ENCODE measurements at places on chromosomes 12 and 14.

DNA sequence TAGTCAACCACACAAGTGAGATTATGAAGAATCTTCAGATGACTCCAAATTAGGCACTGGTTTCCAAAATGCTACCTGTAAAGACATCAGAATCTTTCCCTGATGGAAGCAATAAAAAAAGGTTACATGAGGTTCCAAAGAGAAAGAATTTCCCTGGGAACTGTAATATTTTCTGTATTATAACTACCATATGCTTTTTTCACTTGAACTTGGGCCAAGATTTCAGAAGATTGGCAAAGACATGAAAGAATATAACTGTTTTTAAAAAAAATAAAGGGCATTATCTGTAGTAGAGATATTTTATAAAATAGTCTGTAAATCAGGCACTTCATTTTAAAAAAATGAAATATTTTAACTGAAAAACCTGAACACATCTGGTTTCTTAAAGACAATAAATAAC lies 12.9 kb downstream of the HECTD1 start:
- no peak for DNase-seq

DNA sequence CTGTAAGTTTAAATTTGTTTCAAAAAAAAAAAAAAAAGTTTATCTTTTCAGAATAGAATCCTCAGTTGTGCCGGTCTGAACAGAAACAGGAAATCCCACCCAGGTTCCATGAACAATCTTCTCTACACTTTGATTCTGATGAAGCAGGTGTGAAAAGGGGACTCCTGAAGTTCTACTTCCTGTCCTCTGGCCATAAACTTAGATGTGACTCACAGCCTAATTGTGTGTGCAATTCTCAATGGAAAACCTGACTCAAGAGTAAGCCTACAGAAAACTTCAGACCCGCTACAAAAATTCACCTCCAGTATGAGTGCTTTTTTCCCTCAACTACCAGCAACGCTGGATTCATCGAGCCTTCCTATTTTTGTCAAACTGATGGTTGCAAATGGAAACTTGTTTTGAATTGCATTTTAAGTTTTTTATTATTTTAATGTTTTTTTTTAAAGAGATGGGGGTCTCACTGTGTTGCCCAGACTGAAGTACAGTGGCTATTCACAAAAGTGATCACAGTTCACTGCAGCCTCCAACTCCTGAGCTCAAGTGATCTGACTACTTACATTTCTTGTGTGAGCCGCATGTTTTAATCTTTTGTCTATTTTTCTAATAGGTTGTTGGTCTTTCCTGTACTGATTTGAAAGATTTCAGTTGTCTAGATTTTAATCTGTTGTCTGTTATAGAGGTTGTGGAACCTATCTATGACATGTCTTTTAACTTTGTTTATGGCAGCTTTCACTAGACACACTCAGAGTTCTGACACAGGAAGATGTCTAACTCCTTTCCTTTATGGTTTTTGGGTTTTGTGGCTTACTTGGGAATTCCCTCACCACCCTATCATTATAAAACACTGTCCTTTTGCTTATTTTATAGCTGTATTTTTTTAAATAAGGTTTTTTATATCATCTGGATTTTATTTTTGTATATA lies 37.6 kb downstream of the ATG14 start:
- DNase-seq: no peak

DNA sequence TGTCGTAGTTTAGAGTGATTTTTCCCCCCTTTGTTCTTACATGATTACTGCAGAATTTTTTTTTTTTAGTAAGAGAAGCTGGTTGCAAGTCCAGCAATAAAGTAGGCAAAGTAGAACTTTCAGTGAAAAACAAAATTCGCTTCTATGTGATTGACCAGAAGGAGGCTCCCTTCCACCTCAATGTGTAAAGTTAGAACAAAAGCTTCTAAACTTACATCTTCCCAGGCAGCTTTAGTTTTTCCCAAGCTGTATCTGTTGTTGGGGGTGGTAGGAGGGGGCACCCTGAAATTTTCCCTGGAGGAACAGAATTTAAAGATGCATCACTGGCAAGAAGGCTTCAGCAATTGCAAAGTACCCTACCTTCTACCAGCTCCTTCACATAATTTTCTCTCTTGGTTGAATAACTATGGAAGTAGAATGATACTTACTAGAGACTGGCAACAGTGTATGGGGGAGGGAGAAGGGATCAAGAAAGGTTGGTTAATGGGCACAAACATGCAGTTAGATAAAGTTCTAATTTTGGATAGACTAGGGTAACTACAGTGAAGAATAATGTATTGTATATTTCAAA lies 87.3 kb upstream of the E2F7 start:
- no peak for DNase-seq

- no peak for DNase-seq
Measured at GRCh38 chr14:61260939-61261776, 20.0 kb downstream of the TMEM30B start.

GRCh38 chr14:22282417-22282816 lies 306.6 kb downstream of the DAD1 start:
- DNase-seq: no peak

DNA sequence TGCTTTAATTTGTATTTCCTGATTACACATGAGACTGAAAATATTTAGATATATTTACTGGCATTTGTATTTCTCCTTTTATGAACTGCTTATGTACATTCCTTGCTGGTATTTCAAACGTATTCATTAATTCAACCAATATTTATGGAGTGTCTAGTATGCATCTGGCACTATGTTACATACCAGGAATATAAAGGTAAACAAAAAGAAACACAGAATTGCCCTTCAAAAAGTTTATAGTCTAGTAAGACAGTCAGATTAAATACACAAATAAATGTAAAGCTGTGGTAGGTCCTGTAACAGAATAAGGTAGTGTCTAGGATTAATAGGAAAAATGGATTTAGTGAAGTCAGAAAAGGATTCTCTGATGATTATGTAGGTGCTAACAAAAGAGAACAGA lies 87.5 kb downstream of the PPP1R12A start:
- DNase-seq: no peak
